ENCODE measurements at places on chromosomes 1 and 21.

DNA sequence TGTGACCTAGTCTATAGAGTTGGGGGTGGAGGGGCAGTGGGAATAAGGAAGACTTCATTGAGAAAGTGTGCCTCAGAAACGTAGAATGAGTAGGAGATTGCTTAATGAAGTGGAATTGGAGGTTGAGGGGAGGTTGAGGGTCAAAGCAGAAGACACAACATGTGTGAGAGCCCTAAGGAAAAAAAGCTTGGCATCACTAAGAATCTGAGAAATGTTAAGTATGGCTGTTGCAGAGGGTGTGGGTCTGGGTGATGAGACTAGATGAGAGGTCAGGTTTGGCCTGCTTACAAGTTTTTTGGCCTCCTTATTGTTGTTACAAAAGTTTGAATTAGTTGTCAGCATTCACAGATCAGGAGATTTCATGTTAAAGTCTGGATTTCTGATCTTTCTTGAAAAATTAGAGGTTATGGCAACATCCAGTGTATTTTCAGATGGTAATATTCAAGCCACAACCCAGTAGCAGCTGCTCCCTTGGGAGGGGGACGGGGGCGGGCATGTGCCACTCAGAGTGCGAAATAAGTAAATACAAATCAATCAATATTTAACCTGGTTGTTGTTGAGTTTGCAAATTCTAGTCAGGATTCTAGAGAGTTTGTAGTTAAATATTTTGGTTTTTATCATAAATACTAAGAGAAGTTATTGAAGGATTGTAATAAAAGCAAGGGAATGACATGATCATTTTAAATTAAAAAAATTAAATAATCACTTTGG lies 4.3 kb downstream of the MAN1A2 start:
- DNase-seq, result no peak

- no peak for DNase-seq
These were observed 49.2 kb downstream of the MRPL39 start for GRCh38 chr21:25558123-25558522.

DNA sequence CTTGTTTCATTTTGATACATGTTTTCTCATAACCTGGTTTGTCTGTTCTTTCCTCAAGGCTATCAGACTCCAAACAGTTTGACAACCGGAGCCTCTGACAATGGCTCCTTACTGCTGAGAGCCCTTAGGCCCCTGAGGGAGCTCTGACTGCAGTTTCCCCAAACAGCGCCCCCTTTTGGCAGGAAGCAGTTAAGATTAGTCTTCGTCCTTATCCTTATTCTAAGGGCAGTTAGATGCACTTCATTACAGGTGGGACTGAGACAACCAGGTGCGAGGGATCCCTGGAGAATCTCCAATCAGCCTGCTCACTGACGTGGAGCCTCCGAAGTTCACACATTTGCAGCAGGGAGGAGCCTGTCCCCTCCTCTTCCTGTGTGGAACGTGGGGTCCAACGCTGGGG lies 393.1 kb downstream of the BRINP3 start:
- no peak for DNase-seq

DNA sequence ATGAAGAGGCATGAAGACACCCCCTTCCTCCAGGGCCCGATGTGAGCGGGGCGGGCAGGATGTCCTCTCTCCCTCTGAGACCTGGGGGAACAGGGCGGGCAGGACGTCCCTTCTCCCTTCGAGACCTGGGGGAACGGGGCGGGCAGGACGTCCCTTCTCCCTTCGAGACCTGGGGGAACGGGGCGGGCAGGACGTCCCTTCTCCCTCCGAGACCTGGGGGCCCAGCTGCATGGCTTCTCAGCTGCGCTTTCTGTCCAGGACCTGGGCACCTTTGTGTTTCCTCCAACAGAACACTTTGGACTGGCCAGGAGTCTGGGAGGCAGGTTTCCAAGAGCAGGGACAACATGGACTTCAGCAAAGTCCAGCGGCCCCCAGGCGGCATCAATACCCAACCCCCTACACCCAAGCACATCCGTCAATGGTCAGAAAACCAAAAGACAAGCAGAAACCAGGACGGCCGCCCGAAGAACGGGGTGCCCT lies 30.8 kb upstream of the ADARB1 start:
- DNase-seq, result no peak

GRCh38 chr1:168879896-168880734 lies 151.1 kb upstream of the DPT start:
- no peak for DNase-seq

DNA sequence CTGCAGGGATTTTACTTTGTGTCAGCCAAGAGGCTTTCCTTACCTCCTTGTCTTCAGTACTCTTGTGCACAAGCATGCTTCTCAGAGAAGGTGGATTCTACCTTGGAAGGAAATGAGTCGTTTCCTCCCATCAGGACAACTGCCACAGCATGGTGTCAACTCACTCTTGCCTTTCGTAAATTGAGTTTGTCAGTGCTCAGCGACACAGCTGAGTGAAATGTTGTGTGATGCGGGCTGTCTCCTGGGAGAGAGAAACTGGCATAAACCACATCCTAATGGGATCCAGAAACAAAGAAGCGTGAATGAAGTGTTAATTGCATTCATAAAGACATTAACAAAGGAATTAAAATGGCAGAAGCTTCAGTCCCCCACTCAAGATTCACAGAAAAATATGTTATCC lies 51.5 kb upstream of the SLC22A15 start:
- DNase-seq, result no peak

GRCh38 chr1:119767486-119767885 lies 1.2 kb downstream of the HMGCS2 start:
- DNase-seq, result no peak

DNA sequence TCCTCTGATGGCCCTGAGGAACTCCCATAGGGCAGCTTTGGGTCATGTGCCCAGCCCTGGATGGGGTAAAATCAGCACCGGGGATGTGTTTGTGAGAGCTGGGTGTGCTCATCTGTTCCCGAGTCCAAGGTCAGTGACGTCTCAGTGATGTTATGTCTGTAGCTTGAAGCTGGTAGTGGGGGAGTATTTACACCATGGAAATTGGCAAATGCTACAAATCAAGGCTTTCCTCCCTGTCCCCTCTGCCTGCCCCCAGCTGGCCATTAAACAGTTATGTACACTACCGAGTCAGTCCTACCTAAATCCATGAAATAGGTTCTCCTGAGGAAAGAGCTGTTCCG lies 117.8 kb upstream of the SLC25A33 start:
- no peak for DNase-seq

DNA sequence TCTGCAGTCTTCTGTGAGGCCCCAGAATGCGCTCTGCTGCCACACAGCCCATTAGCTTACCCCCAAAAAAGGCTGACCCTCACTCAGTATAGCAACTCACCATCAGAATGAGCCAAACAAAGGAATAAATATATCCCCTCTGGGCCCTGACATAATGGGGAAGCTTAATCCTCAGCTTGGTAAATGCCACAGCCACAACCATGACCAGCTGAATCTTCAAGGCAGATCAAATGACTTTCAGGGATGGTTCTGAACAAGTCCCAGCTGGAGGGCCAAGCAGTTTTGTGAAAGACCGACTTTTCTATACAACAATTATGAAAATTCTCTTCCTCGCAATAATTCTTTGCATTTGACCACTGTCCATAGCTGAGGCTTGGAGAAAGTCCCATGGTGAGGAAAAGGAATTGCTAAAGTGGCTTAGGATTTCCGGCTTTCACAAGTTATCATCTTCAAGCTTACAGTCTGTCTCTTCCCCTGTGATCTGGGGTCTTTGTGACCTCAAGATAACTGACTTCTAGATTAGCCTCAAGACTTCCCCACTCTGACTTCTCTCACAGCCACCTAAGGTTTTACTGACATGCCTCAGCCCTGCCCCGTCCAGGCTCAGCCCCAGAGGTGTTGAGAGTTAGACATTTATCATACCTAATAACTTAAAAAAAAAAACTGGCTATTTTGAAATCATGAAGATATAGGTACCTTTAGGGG lies 47.8 kb upstream of the PBX1 start:
- DNase-seq, result no peak

- DNase-seq, result no peak
These were observed 108.7 kb upstream of the ZNF678 start for GRCh38 chr1:227454686-227455085.

GRCh38 chr1:107750364-107750959 lies 214.5 kb downstream of the VAV3 start:
- DNase-seq, result peak; percentile 52

DNA sequence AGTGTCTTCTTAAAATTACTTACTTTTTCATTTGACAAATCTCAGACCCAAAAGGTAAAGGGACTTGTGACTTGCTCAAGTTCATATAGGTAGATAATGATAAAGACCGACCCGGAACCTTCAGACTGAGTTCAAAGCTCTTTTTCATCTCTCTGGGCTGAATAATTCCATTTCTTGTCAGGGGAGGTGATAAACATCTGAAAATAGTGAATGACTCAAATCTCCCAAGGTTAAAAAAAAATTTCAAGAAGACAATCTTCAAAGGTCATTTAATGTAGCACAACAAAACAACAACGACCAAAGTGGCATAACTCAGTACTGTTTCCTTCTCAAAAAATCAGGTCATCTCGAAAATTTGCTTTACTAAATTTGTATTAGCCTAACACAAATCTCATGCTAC lies 20.6 kb downstream of the LUZP1 start:
- DNase-seq, result no peak

- DNase-seq, result no peak
These were observed 21.4 kb upstream of the LBR start for GRCh38 chr1:225449261-225449660.

DNA sequence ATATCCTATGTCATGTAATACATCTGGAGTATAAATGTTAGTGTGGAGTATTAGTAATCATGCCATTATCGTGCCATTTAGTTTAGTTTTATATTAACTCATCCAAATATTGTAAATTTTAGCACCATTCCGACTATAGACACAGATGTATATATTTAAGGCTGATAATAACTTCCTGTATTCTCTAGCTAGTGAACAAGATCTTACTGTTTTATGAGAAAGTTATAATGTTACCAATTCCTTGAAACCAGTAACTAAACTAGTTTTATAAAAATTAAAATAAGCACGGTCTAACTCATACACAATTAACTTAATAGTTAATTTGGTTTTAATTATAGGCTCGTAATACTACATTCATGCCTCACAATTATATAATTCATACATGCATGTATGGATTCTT lies 808.6 kb downstream of the USP25 start:
- no peak for DNase-seq

DNA sequence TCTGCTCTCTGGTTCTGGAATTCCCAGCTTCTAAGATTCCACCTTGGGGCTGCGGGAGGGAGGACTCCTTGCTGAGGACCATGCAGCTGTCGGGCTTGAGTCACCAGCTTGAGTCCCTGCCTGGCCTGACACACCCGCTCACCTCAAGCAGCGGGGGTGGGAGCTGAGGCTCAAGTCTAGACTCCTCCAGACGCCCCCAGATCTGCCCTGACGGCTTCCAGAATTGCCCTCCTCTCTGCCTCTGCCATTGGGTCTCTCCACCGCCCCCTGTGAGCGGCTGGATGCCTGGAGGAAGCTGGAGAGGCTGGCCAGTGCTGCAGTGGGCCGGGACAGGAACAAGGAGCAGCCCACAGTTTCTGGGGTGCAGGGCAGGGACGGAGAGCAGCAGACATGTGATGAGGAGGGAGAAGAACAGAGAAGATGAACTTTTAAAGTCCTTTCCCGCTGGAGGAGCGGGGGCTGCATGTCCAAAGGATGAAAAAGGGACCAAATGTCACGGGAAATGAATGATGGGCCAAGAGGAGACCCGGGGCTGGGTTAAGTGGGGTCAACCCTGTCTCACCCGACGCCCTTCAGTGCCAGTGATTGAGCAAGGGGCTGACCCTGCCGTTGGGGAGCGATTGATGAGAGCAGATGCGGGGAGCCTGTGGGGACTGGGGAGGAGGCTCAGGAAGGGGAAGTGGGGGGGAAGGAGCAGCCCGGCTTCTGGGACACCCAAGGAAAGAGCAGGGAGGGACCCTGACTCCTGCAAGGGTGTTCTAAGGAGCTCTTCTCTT lies 13.5 kb downstream of the CRABP2 start:
- no peak for DNase-seq

GRCh38 chr1:28343405-28343804 lies 14.6 kb downstream of the MED18 start:
- no peak for DNase-seq

DNA sequence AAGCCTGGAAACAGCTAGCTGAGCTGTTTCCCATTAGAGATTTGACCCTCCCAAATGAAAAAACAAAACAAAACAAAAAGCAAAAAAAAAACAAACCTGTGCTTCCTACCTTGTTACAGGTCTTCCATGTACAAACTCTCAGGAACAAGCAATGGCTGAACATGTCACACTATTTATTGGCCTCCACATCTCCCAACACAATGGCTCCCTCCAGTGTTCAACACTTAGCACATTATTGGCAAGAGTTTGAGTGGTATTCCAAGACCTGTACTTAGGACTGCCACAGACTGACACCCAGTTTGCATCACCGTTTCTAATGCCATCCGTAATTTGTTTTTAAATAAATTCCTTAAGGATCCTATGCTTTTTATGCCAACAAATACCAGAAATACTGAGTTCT lies 195.0 kb upstream of the OLFM3 start:
- DNase-seq, result peak; percentile 37

- DNase-seq, result no peak
These were observed 59.1 kb downstream of the CAMK2N1 start for GRCh38 chr1:20426923-20427322.

DNA sequence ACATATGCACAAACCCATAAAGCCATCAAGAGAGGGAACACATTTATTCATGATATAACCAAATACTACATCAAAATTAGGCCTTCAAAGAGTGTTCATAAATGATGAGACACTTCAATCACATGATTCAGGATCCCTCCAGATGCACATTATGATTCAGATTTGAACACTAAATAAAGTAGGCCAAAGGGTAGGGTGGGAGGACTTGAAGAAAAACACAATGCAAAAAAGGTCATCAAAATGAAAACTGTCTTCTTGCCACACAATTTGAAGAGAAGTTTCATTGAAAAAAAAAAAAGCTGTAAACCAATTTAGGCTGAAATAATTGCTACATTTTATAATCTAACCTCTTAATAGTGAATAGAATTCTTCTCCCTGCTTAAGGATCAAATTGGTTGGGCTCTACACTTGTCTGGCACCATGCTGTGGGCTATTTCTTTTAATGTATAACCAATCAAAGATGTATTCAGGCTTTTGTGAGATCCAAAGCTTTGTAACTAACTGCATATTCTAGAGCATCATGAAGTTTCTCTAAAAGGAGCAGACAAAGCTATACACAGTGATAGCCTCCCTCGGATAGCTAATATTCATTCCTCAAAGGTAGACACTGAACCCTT lies 58.1 kb downstream of the ZSWIM5 start:
- DNase-seq, result no peak

GRCh38 chr1:178470411-178470960 lies 26.3 kb downstream of the CLEC20A start:
- peak; percentile 59 for DNase-seq

DNA sequence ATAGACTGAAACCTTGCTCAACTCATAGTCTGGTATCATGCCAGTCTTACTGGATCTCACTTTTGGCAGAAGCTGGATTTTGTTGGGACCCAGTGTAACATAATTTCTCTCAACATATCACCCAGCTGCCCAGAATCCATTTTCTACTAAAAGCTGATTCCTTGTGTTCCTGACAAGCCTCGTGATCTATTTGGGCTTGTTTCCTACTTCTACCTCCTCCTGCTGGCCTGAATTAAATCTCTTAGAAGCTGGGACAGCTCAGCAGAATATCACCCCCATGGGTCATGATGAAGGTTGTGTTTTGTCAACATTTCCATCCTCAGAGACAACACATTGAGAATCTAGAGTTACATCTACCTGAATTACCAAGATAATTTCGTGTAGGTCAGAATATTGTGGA lies 7.7 kb downstream of the GOLT1A start:
- no peak for DNase-seq

- no peak for DNase-seq
These were observed 10.3 kb upstream of the COL8A2 start for GRCh38 chr1:36135330-36135667.
